ENCODE measurements at places on chromosomes 2 and 18. TPM values are rescaled to one million over a fixed set of nuclear protein-coding genes. Genes with fewer than 3 reads are reported as not detected.

Gene CTAGE1
- total RNA-seq: not detected

DNA sequence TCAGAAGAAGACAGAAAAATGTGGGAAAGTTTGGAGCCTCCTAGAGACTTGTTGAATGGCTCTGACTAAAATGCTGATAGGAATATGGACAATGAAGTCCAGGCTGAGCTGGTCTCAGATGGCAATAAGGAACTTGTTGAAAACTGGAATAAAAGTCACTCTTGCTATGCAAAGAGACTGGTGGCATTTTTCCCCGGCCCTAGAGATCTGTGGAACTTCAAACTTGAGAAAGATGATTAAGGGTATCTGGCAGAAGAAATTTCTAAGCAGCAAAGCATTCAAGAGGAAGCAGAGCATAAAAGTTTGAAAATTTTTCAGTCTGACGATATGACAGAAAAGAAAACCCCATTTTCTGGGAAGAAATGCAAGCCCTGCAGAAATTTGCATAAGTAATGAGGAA is 159.3 kb downstream of the MREG start:
- no peak for DNase-seq

DNA sequence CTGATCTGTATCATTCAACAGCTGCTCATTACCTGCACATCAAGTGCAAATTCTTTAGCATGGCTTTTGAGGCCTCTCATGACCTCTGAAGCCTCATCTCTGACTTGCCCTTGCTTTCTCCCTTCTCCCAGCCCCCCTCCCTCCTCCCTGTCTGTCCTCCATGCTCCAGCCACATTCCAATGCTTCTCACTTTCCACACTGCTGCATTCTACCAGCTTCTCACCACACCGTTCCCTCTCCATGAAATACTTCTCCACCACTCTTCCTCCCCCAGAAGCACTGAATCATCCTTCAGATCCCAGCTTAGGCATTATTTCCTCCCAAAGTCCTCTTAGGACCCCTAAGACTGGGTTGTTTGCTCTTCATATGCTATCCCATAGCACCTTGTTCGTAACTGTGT is 26.9 kb downstream of the GCG start:
- no peak for DNase-seq

GRCh38 chr2:49807689-49808088 is 653.4 kb upstream of the FSHR start:
- no peak for DNase-seq

DNA sequence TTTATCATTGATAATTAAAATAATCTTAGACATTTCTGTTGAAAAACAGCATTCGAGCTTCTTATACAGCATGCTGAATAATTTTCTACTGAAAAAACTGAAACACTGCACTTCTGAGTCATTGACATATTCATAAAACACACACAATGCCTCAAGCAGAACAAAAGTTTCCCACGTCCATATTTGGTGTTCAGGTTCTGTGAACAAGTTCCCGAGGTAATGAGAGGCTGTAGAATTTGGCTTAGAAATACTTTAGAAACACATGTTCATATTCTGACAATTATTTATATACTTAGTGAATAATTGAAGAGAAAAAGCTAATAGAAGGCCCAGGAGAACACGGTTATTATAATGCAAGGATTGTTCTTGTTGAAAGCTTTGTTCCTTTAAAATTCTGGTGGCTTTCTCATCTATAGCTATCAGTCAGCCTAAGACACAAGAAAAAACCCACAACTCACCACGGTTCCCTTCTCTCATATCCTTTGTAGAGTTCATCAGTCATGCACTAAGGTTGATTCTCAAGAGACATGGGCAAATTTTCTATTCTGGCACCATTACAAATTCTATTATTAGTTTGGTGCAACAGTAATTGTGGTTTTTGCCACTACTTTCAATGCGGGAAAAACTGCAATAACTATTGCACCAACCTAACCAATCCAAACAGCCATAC is 194.4 kb downstream of the TMX3 start:
- no peak for DNase-seq

DNA sequence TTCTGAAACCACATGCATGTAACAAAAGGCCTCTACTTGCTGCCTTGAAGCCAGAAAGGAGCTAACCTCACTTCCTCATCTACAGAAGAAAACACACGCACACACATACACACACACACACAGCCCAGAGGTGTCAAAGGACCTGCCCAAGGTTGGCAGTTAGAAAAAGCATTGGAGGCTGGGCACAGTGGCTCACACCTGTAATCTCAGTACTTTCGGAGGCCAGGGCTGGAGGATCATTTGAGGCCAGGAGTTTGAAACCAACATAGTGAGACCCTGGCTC is 125.9 kb upstream of the RNF152 start:
- no peak for DNase-seq

GRCh38 chr2:22497064-22497463 is 887.9 kb upstream of the KLHL29 start:
- DNase-seq: no peak

- no peak for DNase-seq
Observed at GRCh38 chr18:23640052-23640451, 22.7 kb downstream of the ANKRD29 start.

Gene NLRC4
- total RNA-seq: 2.2 TPM

- DNase-seq: no peak
Observed at GRCh38 chr18:30113454-30113853, 929.1 kb downstream of the DSC3 start.

Measured in thoracic aorta (tissue), 2 donors.